Left ventricle myocardium inferior (tissue), 1 donor: ENCODE measurements at places on chromosomes 2 and 18. TPM values are rescaled to one million over a fixed set of nuclear protein-coding genes. Genes with fewer than 3 reads are reported as not detected.

KCNJ3 gene
- total RNA-seq = 4.2 TPM

- no peak overlapping the region for H3K27ac ChIP-seq
- DNase-seq = no peak
- H3K4me1 ChIP-seq = peaks cover 9% of the 10 kb centered on the region
- H3K36me3 ChIP-seq = peaks cover 39% of the 10 kb centered on the region
- H3K27me3 ChIP-seq = no peaks in the 10 kb centered on the region
- H3K4me3 ChIP-seq = no peak overlapping the region
Measured at GRCh38 chr2:3195641-3196476, 181.8 kb downstream of the EIPR1 start.

- DNase-seq = no peak
- peaks cover 17% of the 10 kb centered on the region for H3K4me1 ChIP-seq
- H3K4me3 ChIP-seq = no peak overlapping the region
- H3K36me3 ChIP-seq = peaks cover 17% of the 10 kb centered on the region
- no peak overlapping the region for H3K27ac ChIP-seq
- H3K27me3 ChIP-seq = no peaks in the 10 kb centered on the region
Measured at GRCh38 chr2:71599646-71600236, 146.4 kb downstream of the DYSF start.

DNA sequence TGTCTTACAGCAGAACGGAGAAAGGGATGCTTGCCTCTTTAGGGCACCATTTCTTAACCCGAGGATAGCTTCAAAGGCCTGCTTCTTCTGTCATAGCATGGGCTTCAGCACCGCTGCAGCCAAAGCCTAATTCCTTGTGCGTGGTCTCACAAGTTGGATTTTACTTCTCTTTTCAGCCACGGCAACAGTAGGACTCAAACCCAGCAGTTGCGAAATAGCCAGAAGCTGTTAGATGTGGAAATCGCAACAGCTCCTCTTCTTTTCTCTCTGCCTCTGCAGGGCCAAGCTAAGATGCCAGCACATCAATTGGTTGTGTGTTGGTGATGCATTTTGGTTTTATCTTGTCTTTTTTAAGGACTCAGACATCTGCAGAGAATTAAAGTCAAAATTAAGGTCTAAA is 3.1 kb downstream of the NRXN1 start:
- no peak overlapping the region for H3K27ac ChIP-seq
- H3K4me1 ChIP-seq = no peaks in the 10 kb centered on the region
- H3K36me3 ChIP-seq = no peaks in the 10 kb centered on the region
- DNase-seq = no peak

DNA sequence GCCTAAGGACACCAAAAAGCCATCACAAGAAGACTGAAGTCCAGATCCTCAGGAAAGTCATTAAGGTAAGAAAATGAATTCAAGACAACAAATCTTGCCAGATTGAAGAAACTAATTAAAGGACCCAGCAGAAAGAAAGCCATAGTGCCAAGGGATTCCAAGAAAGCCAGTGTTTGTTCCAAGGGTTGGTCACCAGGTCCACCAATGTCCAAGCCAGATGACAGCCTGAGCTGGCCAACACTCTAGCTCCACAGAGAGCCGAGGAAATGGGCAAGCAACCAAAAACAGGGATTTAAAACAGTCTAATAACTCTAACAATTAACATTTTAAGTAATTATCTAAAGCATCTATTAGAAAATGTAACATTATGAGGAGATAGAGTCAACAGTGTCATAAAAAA is 49.2 kb downstream of the DNER start:
- no peak overlapping the region for H3K27ac ChIP-seq
- no peak for DNase-seq
- peaks cover 10% of the 10 kb centered on the region for H3K27me3 ChIP-seq
- H3K36me3 ChIP-seq = no peaks in the 10 kb centered on the region
- no peak overlapping the region for H3K4me3 ChIP-seq
- H3K4me1 ChIP-seq = no peaks in the 10 kb centered on the region

- DNase-seq = no peak
- no peak overlapping the region for H3K4me3 ChIP-seq
- no peaks in the 10 kb centered on the region for H3K27me3 ChIP-seq
- H3K4me1 ChIP-seq = no peaks in the 10 kb centered on the region
- H3K36me3 ChIP-seq = no peaks in the 10 kb centered on the region
Measured at GRCh38 chr18:30280861-30281470, 761.6 kb downstream of the DSC3 start.

GRCh38 chr2:238009563-238009962 is 42.7 kb downstream of the UBE2F start:
- H3K36me3 ChIP-seq = peaks cover 9% of the 10 kb centered on the region
- H3K4me3 ChIP-seq = no peak overlapping the region
- H3K27me3 ChIP-seq = no peaks in the 10 kb centered on the region
- no peak for DNase-seq
- H3K4me1 ChIP-seq = peaks cover 16% of the 10 kb centered on the region
